ENCODE measurements at places on chromosomes 2 and 18.

- no peak for DNase-seq
These were observed 17.9 kb downstream of the MGAT5 start for GRCh38 chr2:134271758-134272157.

GRCh38 chr2:199024224-199024623 lies 433.5 kb downstream of the SATB2 start:
- DNase-seq, result no peak

DNA sequence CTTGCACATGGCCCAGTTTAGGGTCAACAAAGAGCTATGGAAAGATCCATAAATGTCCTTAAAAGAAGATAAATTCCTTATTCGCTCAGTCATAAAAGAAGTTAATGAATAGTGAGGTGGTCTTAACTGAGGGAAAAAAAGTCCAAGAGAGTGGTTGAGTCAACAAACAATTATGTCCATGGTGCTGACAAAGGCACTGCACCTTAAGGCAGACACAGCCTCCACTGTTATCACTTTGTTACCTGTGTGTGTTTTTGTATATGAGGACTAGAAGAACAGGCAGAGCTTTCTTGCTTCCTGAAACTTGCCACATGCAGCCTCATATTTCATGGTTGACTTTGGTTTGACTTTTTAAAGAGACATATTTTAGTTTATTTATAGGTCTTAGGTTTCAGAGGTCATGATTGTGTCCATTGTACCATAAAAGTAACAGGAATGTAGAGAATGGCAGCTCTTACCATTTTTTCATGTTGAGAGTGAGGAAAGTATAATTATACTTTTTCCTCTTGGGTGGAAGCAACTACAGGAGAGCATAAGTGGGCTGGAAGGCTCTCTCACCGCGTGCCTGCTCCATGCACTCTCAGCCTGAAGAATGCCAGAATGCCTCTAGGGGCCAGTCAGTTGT lies 93.6 kb downstream of the XRCC5 start:
- DNase-seq, result no peak

DNA sequence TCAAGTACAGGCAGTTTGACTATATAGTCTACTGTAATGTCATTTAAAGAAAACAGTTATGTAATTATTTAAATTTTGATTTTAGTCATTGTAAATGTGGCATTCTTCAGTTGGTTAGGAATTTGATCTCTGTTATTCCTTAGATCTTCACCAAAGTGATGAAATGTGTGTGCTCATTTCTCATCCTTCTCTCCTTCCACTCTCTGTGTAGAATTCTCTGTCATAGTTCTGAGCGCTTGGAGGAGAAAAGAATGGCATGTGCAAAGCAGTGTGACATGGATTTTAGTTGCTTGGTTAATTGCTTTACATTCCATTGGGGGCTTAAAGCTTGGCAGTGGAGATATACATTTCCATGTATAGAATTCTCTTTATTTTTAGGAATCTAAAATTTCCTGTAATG lies 14.8 kb downstream of the PIK3C3 start:
- DNase-seq, result no peak

DNA sequence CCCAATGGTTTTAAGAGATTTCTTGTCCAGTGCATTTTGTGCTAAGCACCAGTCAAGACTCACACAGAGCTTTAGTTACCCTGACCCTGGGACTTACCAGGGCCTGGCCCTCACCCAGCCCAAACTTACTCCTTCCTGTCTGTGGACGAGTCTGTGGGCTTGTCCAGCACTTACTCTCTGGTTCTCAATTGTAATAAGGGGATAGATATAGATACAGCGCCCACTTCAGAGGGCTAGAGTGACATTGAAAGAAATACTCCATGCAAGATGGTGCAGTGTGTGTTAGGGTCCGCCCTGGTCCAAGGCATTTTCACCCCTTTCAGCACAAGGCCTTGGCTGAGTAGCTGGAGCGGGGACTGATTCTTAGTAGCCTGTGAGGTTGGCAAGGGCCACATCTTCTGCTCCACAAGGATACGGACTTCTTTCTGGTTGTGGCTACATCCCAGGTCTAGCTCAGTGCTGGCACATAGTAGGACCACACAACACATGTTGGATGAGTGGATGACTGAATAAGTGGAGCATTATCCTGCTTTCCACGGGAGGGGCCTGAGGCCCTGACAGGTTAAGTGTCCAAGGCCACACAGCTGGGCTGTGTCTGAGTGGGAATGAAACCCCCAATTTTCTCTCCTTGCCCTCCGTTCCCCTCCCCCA lies 3.8 kb upstream of the ARID5A start:
- no peak for DNase-seq

- no peak for DNase-seq
These were observed 32.1 kb upstream of the INSIG2 start for GRCh38 chr2:118056165-118056534.

- no peak for DNase-seq
These were observed 50.1 kb downstream of the CIB4 start for GRCh38 chr2:26590980-26591618.

DNA sequence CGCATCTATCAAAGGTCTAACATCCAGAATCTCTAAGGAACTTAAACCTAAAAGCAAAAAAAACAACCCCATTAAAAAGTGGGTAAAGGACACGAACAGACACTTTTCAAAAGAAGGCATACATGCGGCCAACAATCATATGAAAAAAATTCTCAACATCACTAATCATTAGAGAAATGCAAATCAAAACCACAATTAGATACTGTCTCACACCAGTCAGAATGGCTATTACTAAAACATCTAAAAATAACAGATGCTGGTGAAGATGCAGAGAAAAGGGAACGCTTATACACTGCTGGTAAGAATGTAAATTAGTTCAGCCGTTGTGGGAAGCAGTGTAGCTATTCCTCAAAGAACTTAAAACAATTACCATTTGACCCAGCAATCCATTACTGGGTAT lies 38.0 kb downstream of the PPP3R1 start:
- no peak for DNase-seq

DNA sequence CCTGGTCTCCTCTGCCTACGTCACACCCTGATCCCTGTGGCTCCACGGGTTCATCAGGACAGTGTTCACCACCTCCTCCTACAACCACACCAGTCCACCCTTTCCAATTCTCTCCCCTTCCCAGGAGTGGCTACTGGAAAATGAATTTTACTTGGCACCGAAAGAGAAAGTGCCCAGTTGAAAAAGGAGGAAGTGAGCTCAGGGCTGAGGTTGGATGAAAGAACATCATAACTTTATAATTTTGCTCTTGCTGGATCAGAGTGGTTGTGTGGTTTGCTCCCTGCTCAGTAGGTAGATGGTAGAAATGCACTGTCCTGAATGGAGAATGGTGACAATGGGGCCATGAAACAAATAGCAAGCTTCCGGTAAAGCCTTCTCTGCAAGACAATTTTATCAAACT lies 140.3 kb upstream of the DDX18 start:
- no peak for DNase-seq

- DNase-seq, result no peak
These were observed 26.6 kb upstream of the PAIP2B start for GRCh38 chr2:71253476-71253875.

GRCh38 chr2:31327505-31327904 lies 87.0 kb downstream of the XDH start:
- DNase-seq, result no peak

DNA sequence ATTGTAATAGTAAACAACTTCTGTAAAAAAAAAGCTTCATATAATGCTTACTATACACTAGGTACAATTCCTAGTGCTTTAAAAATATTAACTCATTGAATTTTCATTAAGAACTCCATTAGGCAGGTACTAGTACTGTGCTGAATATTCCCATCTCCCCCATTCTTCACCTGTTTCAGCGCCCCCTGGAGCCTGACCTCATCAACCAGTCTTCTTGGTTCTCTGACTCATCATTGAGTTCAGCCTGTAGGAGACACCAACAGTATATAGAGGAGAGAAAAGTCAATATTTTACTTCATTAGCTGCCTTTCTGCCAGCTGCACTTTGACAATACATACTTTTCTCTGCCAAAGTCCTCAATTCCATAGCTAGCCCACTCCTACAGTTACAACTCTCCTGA lies 1009.9 kb upstream of the KLHL29 start:
- DNase-seq, result no peak

DNA sequence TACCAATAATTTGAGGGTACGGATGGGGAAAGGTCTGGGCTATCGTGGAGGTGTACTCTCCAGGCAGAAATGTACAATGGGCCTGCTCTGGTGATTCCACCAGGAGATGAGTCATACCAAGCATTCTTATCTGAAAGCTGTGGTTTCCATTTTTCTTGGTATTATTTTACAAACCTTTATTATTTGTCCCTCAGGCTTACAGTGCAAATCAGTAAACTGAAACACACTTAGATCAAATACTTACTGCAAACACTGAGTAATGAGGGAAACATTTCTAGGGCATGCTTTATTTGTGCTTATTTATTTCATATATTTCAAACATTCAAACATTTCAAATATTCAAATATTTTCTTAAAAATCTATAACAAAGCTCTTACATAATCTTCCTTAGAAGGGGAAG lies 319.8 kb downstream of the RND3 start:
- DNase-seq, result no peak

- DNase-seq, result no peak
These were observed 28.0 kb downstream of the PCARE start for GRCh38 chr2:29046321-29046720.

Data from amygdala (tissue), 56 donors.